ENCODE measurements at places on chromosomes 2 and 18.

DNA sequence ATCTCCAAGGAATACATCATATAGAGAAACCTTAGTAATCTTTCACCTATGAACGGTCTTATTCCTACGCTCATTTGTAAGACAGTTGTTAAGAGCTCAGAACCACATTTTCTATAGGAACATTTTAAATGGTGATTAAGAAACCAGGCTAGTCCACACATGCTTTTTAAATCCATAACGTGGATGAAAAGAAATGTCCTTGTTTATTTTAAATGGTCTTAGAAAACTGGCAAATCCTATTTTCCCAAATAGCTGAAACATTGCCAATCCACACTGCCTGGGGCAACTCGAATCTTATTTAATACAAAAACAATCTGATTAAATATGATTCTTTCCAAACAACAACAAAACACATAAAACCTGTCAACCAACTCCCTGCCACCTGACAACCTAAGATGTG is 23.7 kb downstream of the METTL8 start:
- no peak for DNase-seq

GRCh38 chr2:210536973-210537650 is 19.3 kb upstream of the CPS1 start:
- no peak for DNase-seq

DNA sequence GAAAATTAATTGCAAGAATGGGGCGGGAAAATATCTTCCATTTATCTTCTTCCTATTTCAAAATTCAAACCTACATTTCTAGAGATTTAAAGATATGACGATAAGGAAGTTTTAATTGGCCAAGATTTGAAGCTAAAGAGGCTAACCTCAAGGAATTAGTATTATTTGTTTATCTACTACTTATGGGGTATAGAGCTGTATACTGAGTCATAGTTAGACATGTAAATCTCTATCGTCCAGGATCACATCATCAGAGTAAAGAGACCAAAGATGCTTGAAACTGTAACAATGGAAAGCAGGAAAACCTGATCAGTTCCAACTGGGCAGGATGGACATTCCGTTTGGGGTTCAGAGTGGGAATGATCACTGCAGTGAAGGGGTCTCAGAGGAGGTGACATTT is 95.2 kb upstream of the KLF7 start:
- no peak for DNase-seq

DNA sequence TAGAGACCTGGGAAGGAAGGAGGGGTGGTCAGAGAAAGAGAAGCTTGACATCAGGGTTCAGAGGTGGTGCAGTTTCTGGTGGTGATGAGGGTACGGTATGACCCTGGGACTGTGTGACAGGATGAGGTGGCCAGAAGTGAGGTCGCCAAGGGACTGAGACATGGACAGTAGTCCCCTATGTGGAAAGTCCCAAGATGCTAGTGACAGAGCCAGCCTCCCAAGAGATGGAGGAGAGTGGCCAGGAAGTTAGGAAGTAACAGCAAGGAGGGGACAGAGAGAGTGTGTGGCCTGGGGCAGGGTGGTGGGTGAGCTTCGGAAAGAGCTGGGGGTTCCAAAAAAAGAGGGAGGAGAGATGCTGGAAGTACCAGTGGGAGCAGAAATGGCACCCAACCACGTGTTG is 66.0 kb downstream of the SMAD7 start:
- no peak for DNase-seq

DNA sequence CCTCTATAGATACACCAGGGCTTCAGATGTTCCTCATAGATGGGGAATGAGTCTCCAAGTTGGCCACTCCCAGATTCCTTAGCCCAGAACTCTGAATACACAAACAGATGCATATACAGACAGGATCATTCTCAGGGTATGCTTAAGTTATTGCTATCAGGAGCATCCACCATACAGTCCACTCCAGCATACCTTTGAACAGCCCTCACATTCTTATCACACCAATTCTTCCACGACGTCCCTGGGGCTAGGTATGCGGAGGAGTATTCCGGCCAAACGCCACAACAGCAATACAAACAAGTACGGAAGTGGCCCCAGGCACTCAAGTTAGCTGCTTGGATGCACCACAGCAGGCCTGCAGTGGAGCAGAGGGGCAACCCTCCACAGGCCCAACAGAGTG is 312.5 kb upstream of the CHAC2 start:
- DNase-seq = no peak

- peak; percentile 28 for DNase-seq
Observed at GRCh38 chr2:3459185-3460015, 59.9 kb downstream of the ADI1 start.

DNA sequence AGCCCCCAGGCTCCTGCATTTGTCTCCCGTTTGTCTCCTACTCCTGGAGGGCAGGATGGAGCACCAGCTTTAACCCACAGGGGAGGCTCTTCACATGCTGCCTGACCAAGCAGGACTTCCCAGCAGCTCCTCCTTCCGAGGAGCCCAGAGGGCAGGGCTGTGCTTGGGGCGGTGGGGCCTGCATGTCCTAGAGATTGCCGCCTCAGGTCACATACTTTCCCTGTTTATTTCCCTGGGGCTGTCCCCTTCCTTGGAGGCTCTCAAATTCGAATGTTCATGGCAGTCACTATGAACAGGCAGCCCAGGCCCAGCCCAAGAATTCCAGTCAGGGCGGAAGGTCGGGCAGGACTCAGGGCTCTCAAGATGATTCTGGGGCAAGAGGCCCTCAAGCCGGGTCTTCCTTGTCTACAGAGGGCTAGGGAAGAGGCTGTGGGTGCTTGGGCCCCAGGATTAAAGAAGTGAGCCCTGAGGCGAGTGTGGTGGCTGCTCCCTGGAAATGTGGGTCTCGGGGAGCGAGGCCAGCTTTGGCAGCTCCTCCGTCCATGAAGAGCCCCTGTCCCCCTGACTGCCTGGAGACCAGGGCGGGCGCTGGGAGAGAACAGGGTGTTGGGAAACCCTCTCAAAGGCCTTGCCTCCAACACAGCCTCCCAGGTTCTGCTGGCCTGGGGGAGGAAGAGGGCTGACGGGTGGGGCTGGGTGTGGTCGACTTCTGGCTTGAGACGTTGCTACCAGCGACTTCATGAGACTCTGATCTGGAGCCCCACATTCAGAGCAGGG is 48.9 kb upstream of the HPCAL1 start:
- DNase-seq = no peak

DNA sequence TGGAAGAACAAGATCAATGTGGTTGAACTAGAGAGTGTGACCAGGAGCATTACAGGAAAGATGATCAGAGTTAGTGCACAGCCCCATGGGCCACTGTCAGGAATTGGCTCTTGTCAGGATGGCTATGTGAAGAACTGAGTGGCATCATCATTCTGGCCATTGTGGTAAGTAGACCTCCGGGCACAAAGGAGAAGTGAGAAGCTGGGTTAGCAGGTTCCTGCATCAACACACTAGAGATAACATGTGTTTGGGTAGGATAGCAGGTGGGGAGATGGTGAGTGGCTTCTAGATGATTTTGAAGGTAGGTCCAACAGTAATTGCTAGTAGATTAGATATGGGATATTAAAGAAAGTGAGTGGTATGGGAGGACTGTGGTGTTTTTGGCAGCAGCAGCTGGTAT is 408.2 kb downstream of the TSN start:
- DNase-seq = no peak

DNA sequence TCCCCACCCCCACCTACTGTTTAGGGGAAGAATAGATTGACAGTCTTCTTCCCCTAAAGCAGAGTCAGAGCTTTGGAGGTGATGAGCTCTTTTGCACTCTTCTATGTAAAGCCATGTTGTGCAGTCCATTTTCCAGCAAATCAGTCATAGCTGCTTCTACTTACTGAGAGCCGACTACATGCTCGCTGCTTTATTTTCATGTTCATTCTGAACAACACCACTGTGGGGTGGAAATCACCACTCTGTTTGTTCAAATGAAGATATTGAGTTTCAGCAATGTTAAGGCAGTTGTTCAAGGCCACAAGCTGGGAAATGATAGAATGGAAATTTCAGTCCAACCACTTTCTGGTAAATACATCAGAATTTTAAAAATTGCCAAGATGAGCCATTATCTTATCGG is 88.3 kb downstream of the INSIG2 start:
- DNase-seq = no peak

DNA sequence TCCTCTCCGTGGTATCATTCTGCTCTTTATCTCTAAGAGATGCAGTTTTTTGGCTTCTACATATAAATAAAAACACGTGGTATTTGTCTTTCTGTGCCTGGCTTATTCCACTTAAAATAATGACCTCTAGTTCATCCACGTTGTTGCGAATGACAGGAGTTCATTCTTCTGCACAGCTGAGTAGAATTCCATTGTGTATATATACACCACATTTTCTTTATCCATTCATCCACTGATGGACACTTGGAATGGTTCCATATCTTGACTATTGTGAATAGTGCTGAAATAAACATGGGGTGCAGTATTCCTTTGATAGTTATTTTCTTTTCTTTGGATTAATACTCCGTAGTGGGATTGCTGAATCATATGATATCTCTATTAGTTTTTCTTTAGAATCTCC is 262.3 kb downstream of the SOX11 start:
- no peak for DNase-seq
